Neural crest cell (in vitro differentiated cells): ENCODE measurements at places on chromosomes 16 and 17.

- DNase-seq = no peak
Measured at GRCh38 chr17:60506312-60506711, 19.7 kb downstream of the APPBP2 start.

GRCh38 chr17:65433157-65433556, 128.3 kb downstream of the AXIN2 start:
- DNase-seq = no peak

GRCh38 chr16:65002265-65002664, 119.6 kb downstream of the CDH11 start:
- DNase-seq = no peak

GRCh38 chr17:74078363-74078941, 125.0 kb upstream of the RPL38 start:
- DNase-seq = no peak

DNA sequence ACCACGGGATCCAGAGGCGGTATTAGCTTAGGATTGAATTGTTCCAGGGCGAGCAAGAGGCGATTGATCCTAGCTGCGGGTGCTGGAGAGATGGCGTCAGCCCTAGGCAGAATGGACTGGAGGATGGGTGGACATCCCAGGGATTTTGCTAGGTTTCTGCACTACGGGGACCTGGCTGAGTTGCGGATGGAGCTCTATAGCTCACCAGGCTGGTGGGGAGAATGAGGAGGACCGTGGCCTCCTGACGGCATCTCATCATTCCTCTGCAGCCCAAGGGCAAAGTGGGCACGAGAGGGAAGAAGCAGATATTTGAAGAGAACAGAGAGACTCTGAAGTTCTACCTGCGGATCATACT, 614 bp downstream of the TMEM208 start:
- no peak for DNase-seq
